ENCODE measurements at places on chromosomes 5 and 9. TPM values are rescaled to one million over a fixed set of nuclear protein-coding genes. Genes with fewer than 3 reads are reported as not detected.

- DNase-seq: no peak
Observed at GRCh38 chr5:30932273-30933017, 261.0 kb upstream of the CDH6 start.

Gene CARTPT
- polyA plus RNA-seq: not detected

GRCh38 chr9:89405826-89406225 is 87.5 kb downstream of the SECISBP2 start:
- DNase-seq: no peak

DNA sequence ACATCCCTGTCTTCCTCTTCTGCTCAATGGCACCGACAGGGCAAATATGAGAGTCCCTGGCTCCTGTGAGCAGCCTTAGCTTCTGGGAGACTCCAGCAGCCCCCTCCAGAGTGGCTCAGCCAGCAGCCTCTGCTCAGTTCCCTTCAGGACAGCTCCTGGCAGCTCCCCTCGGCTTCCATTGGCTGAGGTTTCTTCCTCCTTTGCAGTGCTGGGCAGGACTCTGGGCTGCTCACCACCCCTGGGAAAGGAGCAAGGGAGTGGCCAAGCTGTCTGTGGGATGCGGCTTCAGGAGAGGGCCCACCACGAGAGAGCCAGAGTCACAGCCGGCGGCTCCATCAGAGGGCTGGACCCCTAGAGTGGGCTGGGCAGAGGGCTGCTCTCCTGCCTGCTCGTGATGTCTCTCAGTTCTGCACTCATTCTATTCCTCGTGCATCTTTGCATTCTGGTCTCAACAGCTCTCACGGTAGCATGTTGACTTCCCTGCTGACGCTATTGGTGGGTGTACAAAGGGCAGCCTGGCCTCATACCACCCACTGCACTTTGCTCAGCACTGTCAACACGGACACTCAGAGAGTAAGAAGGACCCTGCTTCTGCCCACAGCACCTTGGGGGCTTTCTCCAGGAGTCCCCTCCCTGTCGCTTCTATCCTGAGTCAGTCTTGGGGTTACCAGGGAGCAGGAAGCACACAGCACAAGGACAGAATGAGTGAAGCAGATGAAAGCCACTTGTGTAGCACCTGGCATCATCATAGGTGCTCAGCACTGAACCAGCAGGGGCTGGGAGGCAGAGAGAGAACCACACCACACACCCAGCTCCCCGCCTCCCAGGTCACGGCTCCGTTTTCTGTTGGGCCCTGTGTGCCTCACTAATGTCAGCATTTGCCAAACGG is 80.9 kb upstream of the ALDH1B1 start:
- DNase-seq: no peak

- DNase-seq: no peak
Observed at GRCh38 chr9:79120941-79121340, 450.8 kb upstream of the TLE4 start.

Gene ENTPD2
- polyA plus RNA-seq: 1.3 TPM

DNA sequence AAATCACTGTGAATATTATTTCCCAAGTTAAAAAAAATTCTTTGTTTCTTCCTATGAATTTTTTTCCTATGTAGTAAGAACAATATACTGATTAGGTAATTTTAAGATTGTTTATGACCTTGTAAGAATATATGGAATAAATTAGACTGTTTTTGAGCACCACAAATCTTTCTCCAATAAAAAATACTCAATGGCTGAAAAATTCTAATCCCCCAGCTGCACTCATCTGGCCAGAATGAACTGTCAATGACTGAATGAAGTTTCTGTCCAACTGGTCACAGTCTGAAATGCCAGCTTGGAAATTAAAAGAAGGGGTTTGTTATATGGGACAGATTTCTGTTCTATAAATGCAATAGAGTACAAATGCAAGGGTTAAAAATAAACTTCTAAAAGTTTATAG is 569.5 kb upstream of the SEMA6A start:
- DNase-seq: no peak

GRCh38 chr5:14705556-14705955 is 41.0 kb downstream of the OTULIN start:
- no peak for DNase-seq

Gene CAMK2A
- not detected for polyA plus RNA-seq

Gene KIF4B
- 0.20 TPM for polyA plus RNA-seq

- no peak for DNase-seq
Observed at GRCh38 chr5:58116346-58116745, 343.5 kb downstream of the PLK2 start.
